GF-D8 (cell line): ENCODE measurements at places on chromosomes 1 and 21.

DNA sequence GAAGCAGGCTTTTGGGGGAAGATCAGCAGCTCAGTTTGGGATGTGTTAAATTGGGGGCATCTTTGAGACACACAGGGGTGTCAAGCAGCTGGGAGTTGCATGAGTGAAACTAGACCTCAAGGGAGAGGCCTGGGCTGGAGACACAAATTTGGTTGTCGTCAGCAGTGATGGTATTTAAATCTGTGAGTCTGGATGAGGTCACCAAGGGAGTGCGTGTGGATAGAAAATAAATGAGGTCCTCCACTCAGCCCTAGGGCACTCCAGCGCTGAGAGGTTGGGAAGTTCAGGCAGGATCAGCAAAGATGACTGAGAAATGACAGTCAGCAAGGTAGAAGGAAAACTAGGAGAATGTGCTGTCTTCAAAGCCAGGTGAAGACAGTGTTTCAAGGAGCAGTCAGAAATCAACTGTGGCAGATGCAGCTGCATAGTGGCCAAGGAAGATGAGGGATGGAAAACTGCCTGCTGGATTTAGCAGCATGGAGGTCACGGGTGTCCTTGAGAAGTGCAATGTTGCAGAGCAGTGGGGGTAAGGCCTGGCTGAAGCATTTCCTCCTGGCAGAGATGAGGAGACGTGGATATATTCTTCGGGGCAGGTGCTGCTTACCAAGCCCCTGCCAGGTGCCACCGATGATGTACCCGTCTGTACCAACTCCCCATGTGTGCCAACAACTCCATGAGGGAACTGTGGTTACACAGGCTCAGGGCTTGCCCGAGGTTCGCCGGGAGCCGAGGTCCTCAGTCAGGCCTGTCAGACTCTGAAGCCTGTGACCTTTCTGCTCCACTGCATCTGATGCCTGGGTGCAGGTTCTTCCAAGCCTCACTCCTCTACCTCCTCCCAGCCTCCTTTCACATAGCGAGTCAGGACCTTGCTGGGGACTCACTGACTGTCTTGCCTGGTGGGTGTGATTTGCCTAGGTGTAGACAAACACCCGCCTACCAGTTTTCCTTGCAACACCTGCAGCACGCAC is 11.3 kb downstream of the MAP7D1 start:
- DNase-seq = no peak

- DNase-seq = no peak
These were observed 95.3 kb downstream of the ABCA4 start for GRCh38 chr1:94025383-94026340.

- DNase-seq = no peak
These were observed 385.1 kb downstream of the LTN1 start for GRCh38 chr21:28607545-28607944.

GRCh38 chr1:61337441-61337951 is 255.1 kb downstream of the NFIA start:
- DNase-seq = no peak

- no peak for DNase-seq
These were observed 44.4 kb upstream of the KIRREL1 start for GRCh38 chr1:157949074-157949354.

GRCh38 chr1:196976278-196976677 is 1.1 kb upstream of the CFHR5 start:
- DNase-seq = no peak

- no peak for DNase-seq
These were observed 144.1 kb downstream of the CDC42BPA start for GRCh38 chr1:227174164-227174563.

GRCh38 chr1:97999320-97999719 is 78.5 kb upstream of the DPYD start:
- DNase-seq = no peak

DNA sequence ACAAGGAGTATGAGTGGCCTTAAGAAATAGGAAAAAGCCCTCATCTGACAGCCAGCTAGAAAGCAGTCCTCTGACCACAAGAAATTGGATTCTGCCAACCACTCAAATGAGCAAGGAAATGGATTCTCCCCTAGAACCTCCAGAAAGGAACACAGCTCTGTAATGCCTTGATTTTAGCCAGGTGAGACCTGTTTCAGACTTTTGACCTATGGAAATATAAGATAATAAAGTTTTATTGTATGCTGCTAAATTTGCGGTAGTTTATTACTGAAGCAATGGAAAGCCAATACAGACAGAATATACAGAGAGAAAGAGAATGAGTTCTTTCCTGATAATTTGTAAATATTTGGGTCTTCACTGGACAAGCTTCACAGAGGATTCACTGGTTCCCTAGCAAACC is 28.8 kb upstream of the SELE start:
- DNase-seq = no peak

DNA sequence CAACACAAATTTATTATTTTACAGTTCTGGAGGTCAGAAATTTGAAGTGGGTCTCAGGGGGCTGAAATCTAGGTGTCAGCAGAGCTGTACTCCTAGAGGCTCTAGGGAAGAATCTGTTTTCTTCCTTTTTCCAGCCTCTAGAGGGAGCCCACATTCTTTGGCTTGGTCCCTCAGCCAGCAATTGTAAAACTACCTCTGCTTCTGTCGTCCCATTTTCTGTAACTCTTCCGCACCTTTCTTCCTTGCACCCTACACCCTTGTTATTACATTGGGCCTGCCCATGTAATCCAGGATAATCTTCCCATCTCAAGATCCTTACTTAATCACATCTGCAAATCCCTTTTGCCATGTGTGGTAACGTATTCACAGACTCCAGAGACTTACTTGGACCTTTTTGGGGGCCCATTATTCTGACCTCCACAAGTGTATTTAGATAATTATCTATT is 24.8 kb upstream of the THEM4 start:
- peak; percentile 27 for DNase-seq

DNA sequence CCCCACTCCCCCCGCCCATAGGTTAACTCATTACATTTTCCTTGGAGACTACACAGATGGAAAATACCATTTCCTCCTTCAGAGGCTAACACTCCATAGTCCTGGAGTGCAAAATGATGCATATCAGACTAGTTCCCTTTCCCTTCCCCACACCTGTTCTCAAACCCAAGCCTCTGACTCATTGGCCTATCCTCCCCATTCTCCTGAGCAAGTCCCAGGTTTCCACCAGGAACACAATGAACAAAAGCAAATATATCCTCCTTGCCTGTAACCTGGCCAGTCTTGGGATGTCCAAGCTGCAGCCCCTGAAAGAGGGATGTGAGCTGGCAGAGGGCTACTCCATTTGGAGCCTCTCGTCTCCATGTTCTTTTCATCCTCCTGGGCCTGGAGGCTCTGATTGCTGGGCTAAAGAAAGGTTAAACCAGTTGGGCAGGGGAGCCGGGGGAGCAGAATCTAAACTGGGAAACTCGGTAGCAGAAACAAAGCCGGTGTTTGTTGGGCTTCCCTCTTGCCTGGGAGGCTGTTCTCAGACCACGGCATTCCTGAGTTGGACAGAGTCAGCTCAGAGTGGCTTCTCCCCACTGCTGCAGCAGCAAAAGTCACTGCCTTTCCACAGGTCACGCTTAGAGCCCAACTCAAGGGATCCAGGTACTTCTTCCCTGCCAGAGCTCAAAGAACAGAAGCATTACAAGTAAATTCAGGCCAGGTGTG is 13.9 kb downstream of the SSR2 start:
- no peak for DNase-seq

DNA sequence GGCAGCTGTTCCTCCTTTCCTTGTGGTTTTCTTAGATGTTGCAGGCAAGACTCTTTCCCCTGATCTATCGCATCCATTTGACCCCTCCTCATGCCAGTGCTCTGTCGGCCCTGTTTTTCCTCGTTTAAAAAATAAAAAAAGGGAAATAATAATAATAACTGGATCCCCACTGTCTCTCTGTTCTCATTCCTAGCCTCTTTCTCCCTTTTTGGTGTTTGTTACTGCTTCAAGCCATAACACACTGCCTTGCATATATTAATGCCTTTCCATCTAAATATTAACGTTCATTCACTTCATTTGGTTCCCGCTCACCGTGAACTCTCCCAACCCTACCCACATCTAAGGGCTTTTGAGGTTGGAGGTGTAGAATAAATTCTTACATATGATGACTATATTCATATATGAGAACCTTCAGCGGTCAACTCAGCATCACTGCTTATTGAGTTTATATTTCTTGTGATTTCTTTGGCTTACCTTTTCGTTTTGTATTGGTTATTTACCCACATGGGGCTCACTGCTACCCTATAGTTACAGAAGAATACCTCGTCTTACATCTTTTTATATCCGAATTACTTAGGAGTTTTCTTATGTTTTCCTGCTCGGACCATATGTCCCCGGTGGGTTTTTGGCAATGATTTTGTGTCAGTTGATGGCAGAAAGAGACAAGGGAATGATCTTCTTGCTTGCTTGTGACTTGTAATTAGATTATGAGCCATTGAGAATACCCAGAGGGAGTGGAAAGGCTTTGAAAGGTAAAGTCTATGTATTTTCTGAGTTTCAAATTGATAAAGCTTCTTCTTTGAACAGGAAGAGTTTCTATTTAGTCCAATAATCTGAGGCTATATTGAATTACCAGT is 805 bp downstream of the ATG4C start:
- DNase-seq = peak; percentile 46

DNA sequence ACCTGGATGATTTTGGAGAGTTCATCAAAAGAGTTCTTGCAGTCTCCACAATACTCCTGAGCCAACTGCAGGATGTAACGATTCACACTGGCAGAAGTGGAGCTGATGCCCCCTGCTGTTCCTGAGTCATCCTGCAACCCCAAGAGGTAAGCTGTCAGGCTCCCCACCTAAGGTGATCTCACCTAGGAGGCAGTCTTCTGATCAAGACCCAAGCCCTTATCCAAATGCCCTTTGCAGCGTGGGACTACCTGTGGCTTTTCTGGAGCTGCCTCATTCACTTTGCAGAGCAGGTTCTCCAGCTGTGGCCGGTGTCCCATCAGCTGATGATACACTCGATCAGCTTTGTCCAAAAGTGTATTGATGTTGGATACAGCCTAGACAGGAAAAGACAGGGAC is 96.4 kb downstream of the UBR4 start:
- no peak for DNase-seq

- no peak for DNase-seq
These were observed 9.8 kb downstream of the MIXL1 start for GRCh38 chr1:226233293-226233692.
